ENCODE measurements at places on chromosomes 4 and X.

DNA sequence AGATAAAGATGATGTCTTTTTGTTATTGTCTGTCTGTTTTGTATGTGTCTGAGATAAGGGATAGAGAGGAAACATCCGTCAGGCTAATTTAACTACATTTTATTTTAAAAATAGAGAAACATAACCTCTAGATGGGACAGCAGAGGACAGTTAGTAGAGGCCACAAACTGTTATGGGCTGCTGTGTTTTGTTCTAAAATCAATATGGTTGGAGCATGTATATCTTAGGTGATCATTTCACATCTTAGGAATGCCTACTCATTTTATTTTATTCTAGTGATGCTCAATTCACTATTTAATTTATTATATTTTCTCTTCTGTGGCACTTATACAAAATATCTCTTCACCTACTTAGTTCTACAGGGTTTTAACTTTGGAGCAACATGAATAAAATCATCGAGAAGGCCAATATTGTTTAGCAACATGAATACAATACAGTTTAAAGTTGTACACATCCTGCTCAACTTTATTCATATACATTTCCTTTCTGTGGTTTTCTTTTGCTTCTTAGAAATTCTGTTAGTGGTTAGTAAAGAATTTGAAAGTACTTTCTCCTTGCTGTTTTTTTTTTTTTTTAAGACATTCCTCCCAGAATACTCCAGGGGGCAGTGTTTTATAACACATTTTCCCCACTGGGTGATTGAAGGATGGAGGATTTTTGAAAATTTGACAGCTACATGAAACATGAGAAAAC lies 392.9 kb downstream of the UNC5C start:
- peak; percentile 77 for DNase-seq

GRCh38 chr4:182823576-182823975 lies 93.6 kb downstream of the DCTD start:
- no peak for DNase-seq

DNA sequence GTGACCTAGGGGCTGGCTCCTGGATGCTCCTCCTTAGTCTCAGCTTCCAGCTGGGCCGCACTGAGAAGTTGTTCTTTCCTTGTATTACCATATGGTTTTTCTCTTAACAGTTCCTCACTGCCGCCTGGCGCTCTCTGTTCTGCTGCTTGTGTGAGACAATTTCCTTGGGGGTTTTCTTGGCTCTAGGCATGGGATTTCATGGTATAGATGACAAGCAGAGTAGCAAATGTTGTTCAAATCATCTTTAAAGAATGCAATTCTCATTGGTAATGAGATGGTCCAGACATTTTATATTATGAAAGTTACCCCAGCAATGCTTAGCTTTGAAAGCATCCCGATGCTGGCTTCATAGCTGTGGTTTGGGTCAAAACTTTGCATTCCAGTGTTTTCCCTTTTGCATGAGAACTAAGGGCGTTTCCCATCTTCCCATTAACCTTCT lies 37.6 kb downstream of the SEPTIN11 start:
- peak; percentile 99 for DNase-seq

GRCh38 chrX:101108284-101108683 lies 10.3 kb downstream of the CENPI start:
- DNase-seq: peak; percentile 56

- DNase-seq: peak; percentile 55
Observed at GRCh38 chrX:70454441-70455365, 10.1 kb downstream of the DLG3 start.

- peak; percentile 67 for DNase-seq
Observed at GRCh38 chr4:39353478-39354253, 12.5 kb downstream of the RFC1 start.

DNA sequence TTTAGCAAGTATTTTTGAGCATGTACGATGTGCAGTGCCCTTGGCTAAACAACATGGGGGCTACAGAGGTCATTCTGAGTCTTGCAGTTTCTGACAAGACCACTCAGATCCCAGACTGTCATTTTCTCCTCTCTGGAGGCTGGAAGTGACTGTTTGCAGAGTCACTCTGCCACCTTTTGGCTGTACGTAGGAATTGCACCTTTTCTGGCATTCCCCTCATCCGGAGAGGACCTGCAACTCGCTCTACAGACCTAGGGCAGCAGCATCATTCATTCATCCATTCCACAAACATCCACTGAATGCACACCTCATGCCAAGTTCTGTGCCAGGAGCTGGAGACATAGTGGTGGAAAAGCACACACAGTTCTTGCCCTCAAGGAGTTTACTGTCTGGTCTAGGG lies 160.4 kb upstream of the GPR101 start:
- DNase-seq: peak; percentile 2

GRCh38 chr4:140427919-140428471 lies 547 bp upstream of the CLGN start:
- DNase-seq: peak; percentile 30

GRCh38 chr4:73866246-73866645 lies 2.9 kb upstream of the CXCL1 start:
- no peak for DNase-seq

DNA sequence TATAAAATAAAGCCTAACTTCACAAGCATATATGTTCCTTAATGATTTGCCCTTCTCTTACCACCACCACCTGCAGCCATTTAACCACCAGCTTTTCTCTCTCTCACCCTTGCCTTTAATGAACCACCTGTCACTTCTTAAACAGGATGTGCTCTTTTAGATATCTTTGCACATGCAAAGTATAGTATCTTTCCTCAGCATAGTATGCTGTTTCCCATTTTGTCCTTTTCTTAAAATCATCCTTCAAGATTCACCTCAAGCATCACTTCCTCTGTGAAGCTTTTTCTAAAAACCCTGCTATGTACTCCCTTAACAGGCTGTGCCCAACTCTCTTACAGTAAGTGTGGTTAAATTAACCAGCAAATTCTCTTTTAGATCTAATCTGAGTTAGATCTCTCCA lies 8.2 kb upstream of the CNOT6L start:
- DNase-seq: no peak

DNA sequence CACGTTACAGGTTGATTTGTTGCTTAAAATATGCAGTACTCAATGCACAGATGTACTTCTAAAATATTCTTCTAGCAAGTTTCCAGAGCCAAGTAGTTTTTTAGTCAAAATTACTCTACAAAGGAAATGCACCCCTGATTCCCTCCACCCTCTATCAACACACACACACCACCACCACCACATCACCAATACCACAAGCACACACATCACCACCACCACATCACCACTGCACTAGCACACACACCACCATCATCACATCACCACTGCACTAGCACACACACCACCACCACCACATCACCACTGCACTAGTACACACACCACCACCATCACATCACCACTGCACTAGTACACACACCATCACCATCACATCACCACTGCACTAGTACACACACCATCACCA lies 105.2 kb upstream of the FRG1 start:
- DNase-seq: no peak

DNA sequence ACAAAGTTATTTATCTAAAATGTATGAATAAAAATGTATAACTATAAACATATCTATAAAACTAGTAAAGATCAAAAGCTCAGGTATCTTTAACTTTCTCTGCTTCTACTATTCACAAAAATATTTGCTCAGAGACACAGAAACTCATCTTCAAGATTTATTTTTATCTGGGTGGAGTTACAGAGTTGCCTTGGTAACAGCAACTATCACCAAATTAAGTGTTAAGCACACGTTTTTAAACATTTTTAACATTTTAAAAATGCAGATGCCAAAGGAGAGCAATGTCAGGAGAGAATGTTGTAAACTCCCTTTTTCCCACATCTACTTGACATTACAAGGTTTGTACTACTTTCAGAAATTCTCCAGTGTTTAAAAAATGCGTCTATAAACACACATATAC lies 71.4 kb downstream of the SNCA start:
- DNase-seq: no peak

DNA sequence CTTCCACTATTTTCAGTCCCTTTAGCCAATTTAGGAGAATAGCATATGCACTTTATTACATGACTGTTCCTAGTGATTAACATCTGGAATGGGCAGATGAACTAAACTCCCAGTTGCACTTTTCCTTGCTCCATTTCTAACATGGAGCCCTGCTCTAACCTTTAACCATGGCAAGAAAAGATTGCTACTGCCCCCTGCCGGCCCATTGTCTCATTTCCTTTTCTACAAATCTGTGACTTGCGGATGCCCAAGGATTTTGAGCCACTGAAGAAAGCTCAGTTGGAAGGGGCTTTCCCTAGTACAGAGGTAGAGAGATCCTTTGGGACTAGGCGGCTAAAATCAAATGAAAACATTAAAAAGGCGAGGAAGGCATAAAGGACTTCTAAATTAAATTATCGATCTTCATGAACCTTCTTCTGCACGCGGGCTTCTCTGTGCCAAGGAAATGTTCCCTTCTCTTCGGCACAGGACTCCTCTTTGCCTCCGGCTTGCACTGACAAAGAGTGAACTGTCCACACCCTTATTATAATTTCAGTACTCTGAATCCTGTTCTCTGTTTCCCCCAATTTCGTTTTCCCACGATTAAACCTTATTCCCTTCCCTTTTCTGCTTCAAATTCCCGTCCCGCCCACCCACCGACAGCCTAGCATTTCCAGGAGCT lies 577 bp upstream of the GLRA2 start:
- peak; percentile 62 for DNase-seq

DNA sequence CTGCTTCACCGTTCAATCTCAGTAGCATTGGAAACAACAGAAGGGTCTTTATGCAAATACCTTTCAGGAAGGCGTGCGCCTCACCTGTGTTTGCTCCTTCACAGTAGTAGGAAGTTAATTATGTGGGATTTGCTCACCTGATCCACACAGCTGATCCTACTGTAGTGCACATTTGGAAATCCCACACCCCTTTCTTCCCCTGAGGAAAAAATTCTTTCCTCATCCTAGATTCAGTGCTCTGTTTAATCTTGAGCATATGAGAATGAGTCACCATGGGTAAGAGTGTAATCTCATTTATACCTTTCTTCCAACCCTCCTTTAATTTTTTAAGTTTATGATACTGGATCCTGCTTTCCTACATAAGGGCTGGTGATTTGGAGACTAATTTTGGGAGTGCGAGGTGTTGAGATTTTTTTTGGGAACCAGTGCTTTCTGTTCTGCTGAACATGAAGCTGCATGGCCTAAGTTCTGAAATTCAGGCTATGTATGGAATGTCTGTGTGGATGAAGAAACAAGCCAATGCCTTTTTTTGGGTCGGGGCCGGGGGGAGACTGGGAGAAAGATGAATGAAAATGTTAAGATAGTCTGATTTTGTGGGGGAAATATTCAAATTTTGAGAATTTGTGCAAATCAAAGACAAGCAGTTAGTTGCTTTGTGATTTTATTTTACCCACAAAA lies 19.0 kb downstream of the GAB1 start:
- peak; percentile 24 for DNase-seq

- peak; percentile 74 for DNase-seq
Observed at GRCh38 chrX:148658115-148658730, 157.8 kb downstream of the AFF2 start.

All from fibroblast of upper back skin (primary cell).